ENCODE measurements at places on chromosomes 6 and 20. TPM values are rescaled to one million over a fixed set of nuclear protein-coding genes. Genes with fewer than 3 reads are reported as not detected.

- H3K27me3 ChIP-seq = no peaks in the 10 kb centered on the region
- H3K27ac ChIP-seq = no peak overlapping the region
- peaks cover 7% of the 10 kb centered on the region for H3K4me1 ChIP-seq
- DNase-seq = no peak
- H3K4me3 ChIP-seq = no peak overlapping the region
- no peaks in the 10 kb centered on the region for H3K36me3 ChIP-seq
Measured at GRCh38 chr20:5122873-5123260, 3.1 kb upstream of the PCNA start.

RBM24 gene
- total RNA-seq = 4.4 TPM

NKX2-2 gene
- total RNA-seq = not detected

DNA sequence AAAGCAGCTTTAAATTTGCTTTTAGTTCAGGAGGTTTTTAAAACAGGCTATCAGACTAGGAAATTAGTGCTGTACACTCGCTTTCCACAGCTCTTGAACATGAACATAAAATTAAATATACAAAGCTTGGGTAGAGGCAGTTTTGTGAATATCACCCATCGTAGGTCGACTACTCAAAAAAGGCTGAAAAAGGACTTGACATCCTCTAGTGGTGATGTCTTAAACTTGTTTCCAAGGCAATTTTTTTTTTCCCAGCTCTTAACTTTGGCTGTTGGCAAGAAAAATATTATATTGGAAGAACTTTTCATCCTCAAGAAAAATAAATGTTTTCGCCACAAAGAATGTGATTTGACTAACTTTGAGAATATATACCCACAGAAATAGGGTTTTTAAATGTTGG lies 2.9 kb downstream of the MAP7 start:
- no peak overlapping the region for H3K4me3 ChIP-seq
- no peaks in the 10 kb centered on the region for H3K4me1 ChIP-seq
- no peaks in the 10 kb centered on the region for H3K36me3 ChIP-seq
- no peaks in the 10 kb centered on the region for H3K27me3 ChIP-seq
- H3K27ac ChIP-seq = no peak overlapping the region

DNA sequence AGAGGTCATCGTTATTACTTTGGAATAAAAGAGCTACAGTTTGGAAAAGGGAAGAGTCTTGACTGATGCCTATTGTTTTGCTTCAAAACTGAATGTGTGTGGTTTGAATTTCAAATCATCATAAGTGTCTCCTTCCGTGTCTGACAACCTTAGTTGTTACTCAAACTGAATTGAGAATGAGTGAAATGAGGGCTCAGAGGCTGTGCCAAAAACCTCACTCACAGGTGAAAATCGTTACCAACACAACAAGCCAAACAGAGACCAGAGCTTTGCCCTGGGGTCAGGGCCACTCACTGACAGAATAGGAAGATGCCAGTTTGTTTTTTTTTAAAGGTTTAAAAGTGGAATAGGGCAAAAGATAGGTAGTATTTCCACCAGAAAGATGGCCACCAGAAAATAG lies 15.2 kb upstream of the SIRT5 start:
- H3K27me3 ChIP-seq = no peaks in the 10 kb centered on the region
- no peaks in the 10 kb centered on the region for H3K4me1 ChIP-seq
- DNase-seq = no peak
- H3K36me3 ChIP-seq = no peaks in the 10 kb centered on the region

DNA sequence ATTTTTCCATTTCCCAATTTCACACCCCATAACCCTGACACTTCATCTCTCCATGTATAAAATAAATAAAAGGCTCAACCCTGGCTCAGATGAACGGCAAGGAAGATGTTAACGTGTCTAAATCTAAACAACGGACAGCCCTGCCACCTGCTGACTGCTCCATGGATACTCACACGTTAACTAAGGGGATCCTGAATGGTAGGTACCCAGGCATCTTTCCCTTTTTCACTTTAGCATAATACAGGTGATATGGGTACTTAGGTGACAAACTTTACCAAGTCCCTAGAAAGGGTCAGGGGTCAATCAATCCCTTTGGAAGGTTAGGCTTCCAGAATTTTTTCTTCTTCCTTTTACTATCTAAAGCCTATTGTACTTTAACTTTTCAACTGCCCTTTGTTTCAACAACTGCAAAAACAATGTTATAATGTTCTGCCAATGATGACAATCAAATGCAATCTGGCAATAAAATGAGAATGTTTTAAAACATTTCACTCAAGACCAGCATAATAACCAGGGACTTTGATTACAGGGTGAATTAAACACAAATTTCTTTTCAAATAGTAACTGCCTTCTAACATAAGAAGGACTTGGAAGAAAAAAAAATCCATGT lies 52.4 kb upstream of the IPCEF1 start:
- H3K27ac ChIP-seq = peak overlapping the region; percentile 30
- DNase-seq = no peak
- H3K4me1 ChIP-seq = no peaks in the 10 kb centered on the region
- no peaks in the 10 kb centered on the region for H3K27me3 ChIP-seq
- H3K36me3 ChIP-seq = no peaks in the 10 kb centered on the region

Data from prostate gland (tissue), 2 donors.